ENCODE measurements at places on chromosomes 11 and 22. TPM values are rescaled to one million over a fixed set of nuclear protein-coding genes. Genes with fewer than 3 reads are reported as not detected.

The CCDC87 gene
- 0.77 TPM for total RNA-seq

The IFTAP gene
- total RNA-seq: 56.5 TPM

The MS4A15 gene
- not detected for total RNA-seq

The TYR gene
- total RNA-seq: 0.61 TPM

The RTN4R gene
- total RNA-seq: 5.4 TPM

The CFAP68 gene
- total RNA-seq: 12.9 TPM

The PRRG4 gene
- total RNA-seq: 1.6 TPM

The TRPC6 gene
- 9.8 TPM for total RNA-seq

The ANKK1 gene
- total RNA-seq: 0.88 TPM

The KRTAP5-1 gene
- total RNA-seq: not detected

The ARVCF gene
- total RNA-seq: 43.5 TPM

The NNMT gene
- 3.4 TPM for total RNA-seq

The UEVLD gene
- 26.7 TPM for total RNA-seq

The EFCAB6 gene
- 9.1 TPM for total RNA-seq

The CATSPER1 gene
- total RNA-seq: not detected

The SYT8 gene
- not detected for total RNA-seq

The ADAMTS15 gene
- 30.4 TPM for total RNA-seq

The SMIM38 gene
- 0.59 TPM for total RNA-seq

The ZNF408 gene
- 7.5 TPM for total RNA-seq

The TMEM45B gene
- 6.3 TPM for total RNA-seq

The GAL3ST1 gene
- total RNA-seq: 10.3 TPM

The TEX54 gene
- not detected for total RNA-seq

The STIP1 gene
- 119 TPM for total RNA-seq

The GLYAT gene
- total RNA-seq: not detected

The MMP7 gene
- total RNA-seq: not detected

The KRTAP5-7 gene
- total RNA-seq: 0.20 TPM

The SLC15A3 gene
- 20.3 TPM for total RNA-seq

The DRD2 gene
- 0.69 TPM for total RNA-seq

The PRAME gene
- not detected for total RNA-seq

The SLC22A6 gene
- total RNA-seq: 25.0 TPM

The ANO5 gene
- total RNA-seq: 50.0 TPM

The YAP1 gene
- total RNA-seq: 110 TPM
